ENCODE measurements at places on chromosomes 3 and 15.

DNA sequence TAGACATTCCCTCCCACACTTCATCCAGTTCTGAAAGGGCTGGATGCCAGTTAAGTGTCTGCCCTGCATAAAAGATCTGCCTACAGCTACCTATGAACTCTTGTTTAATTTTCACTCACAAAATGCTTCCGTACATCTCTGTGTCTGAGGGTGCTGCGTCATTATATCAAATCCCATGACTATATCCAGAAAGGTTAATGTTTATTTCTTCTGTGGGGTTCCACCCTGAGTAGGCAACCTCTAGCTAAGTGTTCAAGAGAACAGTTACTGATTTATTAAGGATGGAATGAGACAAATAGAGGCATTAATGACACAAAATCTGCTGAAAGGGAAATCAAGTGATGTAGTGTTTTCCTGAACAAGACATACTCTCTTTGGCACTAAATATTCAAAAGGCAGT is 220.2 kb downstream of the MTHFS start:
- H3K4me1 ChIP-seq = no peaks in the 10 kb centered on the region
- H3K36me3 ChIP-seq = no peaks in the 10 kb centered on the region
- H3K4me3 ChIP-seq = no peak overlapping the region
- DNase-seq = no peak
- peaks cover 2% of the 10 kb centered on the region for H3K27me3 ChIP-seq

- no peaks in the 10 kb centered on the region for H3K27me3 ChIP-seq
- no peaks in the 10 kb centered on the region for H3K36me3 ChIP-seq
- DNase-seq = no peak
- H3K27ac ChIP-seq = no peak overlapping the region
Observed at GRCh38 chr15:36701336-36701735, 121.9 kb downstream of the CDIN1 start.

DNA sequence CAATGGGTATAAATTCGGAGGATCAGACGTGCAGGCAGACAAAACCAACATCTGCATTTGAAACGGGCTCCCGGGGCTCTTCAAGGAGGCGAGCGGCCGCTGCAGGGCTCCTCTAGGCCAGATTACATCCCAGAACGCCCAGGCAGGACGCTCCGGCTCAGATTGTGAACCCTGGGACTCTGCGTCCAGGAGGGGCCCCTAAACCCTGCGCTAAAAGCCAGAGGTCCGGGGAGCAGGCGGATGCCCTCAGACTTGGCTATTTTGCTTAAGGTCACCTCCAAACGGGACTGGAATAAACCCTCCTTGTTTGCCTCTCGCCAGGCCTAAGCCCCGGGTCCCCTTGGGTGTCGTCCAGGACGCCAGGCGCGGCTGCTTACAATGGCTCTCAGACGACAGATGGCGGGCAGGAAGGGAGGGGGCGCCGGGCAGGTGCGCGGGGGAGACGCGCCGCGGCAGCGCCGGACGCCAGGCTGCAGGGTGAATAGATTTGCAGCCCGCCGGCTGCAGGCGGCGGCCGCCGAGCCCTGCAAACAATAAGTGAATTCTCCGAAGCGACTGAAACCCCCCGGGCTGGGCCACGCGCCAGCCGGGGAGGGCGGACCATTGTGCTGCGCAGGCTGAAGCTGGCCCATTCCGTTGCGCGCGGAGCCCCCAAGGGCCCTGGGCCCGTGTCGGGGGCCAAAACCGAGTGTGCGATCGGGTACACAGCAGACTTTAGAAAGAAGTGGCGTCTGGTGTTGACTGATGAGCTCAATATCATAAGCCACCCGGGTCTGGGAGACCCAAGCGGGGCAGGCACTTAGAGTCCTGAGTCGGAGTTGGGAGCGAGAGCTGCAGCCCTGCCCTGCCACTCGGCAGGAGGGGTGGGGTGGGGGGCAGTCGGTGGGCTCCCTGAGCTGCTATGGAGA is 32.3 kb upstream of the AMOTL2 start:
- peaks cover 11% of the 10 kb centered on the region for H3K4me1 ChIP-seq
- no peak overlapping the region for H3K27ac ChIP-seq
- DNase-seq = no peak
- no peak overlapping the region for H3K4me3 ChIP-seq

DNA sequence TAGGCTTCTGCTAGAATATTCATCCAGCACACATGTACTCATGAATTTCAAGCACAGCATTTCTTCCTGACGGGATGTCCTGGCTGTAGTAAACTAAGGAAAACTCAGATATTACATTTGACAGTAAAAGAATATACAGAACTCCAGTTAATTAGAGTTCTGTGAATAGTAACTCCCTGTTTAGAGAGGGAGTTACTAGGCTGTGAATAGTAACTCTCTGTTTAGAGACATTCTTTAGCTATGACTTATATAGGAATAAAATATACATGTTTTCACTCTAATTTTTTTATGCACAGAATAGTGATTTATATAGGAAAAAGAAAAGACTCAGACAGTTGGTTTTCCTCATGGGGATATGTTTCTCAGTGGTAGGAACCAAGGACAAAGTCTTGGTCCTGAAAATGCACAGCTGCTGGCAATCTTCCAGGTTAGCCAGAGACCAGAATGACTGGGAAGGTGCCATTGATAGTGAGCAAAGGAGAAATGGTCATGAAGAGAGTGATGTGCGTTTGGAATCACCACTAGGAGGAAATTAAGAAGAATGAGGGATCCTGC is 480.7 kb upstream of the THBS1 start:
- no peaks in the 10 kb centered on the region for H3K4me1 ChIP-seq
- H3K27me3 ChIP-seq = no peaks in the 10 kb centered on the region
- no peaks in the 10 kb centered on the region for H3K36me3 ChIP-seq
- DNase-seq = no peak
- H3K4me3 ChIP-seq = no peak overlapping the region

DNA sequence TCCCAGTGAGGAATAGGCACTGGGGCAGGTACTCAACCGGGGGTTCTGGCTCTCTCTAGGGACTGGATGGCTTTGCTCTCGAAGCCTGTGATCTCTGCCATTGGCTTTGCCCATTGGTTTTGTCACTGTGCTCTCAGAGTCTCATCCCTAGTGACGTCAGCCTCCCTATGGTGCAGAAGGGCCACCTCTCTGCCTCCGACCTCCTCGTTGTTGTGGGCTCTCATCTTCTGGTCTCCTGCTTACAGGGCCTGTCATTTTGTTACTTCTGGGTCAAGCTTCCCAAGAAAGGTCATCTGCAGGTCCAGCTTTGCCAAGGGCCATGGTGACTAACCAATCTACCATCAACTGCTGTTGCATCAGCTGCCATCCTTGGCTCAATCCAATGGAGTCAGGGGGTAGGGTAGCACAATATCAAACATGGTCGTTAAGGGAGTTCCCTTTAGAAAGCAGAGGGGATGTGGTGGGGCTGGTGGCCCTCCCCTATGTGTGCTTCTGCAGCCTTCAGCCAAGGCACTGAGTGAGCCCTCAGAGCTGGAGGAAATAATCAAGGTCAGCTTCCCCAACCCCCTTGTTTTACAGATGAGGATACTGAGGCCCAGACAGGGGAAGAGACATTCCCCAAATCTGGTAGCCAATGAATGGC is 13.4 kb upstream of the RAD18 start:
- no peak overlapping the region for H3K4me3 ChIP-seq
- H3K4me1 ChIP-seq = no peaks in the 10 kb centered on the region
- no peak for DNase-seq

- H3K36me3 ChIP-seq = no peaks in the 10 kb centered on the region
- H3K4me1 ChIP-seq = no peaks in the 10 kb centered on the region
- H3K4me3 ChIP-seq = no peak overlapping the region
- no peak overlapping the region for H3K27ac ChIP-seq
- no peak for DNase-seq
- H3K27me3 ChIP-seq = no peaks in the 10 kb centered on the region
Observed at GRCh38 chr3:189548053-189548452, 83.1 kb upstream of the TP63 start.

GRCh38 chr3:81437683-81438082 is 323.8 kb downstream of the GBE1 start:
- no peaks in the 10 kb centered on the region for H3K4me1 ChIP-seq
- H3K36me3 ChIP-seq = no peaks in the 10 kb centered on the region
- no peaks in the 10 kb centered on the region for H3K27me3 ChIP-seq
- no peak overlapping the region for H3K27ac ChIP-seq
- no peak for DNase-seq

GRCh38 chr3:149646181-149646766 is 11.6 kb downstream of the WWTR1 start:
- no peak overlapping the region for H3K4me3 ChIP-seq
- H3K27me3 ChIP-seq = no peaks in the 10 kb centered on the region
- no peaks in the 10 kb centered on the region for H3K36me3 ChIP-seq
- H3K27ac ChIP-seq = no peak overlapping the region

GRCh38 chr15:59999612-60000112 is 4.4 kb upstream of the FOXB1 start:
- peaks cover 82% of the 10 kb centered on the region for H3K27me3 ChIP-seq
- no peak overlapping the region for H3K27ac ChIP-seq
- no peak overlapping the region for H3K4me3 ChIP-seq
- peaks cover 33% of the 10 kb centered on the region for H3K4me1 ChIP-seq

DNA sequence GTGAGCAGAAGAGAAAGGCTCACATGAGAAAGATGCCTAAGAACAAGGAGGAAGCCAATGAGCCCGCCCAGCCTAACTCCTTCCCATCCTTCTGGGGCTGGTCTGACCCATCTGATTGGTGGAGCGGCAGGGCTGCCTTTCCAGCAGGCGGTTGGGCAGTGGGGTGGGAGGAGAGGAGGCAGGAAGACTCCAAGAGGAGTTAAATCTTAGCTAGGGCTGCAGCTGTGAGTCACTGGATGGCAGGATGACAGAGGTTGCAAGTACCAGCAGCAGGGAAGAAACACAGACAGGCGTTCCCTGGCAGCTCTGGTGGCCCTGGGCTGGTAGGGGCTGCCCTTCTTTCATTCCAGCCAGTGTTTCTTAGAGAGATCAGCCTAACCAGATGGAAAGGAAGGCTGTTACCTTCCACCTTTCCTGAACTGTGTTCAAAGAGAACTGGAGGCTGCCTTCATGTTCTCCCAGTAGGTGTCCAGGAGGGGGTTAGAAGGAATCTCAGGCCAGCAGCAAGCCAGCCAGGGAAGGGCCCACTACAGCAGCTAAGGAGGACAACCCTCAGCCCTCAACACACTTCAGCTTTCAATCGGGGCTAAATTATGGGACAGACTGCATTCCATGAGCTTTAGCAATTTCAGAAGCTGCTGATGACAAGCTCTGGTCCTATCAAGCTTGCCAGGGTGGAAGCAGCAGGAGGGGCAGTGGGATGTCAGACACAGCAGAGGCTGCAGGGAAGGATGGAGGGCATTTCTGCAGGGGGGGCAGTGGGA is 50.3 kb downstream of the CHSY1 start:
- peak; percentile 57 for DNase-seq
- peaks cover 22% of the 10 kb centered on the region for H3K4me1 ChIP-seq
- peaks cover 11% of the 10 kb centered on the region for H3K36me3 ChIP-seq
- H3K4me3 ChIP-seq = no peak overlapping the region

DNA sequence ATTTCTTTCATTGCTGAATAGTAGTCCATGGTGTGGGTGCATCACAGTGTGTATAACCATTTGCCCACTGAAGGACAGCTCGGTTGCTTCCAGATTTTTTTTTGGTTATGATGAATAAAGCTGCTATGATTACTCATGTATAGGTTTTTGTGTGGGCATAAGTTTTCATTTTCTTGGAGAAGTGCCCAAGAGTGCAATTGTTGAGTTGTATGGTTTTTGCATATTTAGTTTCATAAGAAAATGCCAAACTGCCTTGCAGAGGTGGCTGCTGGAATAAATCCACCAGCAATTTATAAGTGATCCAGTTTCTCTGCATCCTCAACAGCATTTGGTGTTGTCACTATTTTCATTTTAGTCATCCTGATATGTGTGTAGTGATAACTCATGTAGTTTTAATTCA is 8.4 kb upstream of the SPESP1 start:
- H3K4me1 ChIP-seq = no peaks in the 10 kb centered on the region
- no peak overlapping the region for H3K27ac ChIP-seq
- no peaks in the 10 kb centered on the region for H3K36me3 ChIP-seq
- H3K27me3 ChIP-seq = no peaks in the 10 kb centered on the region

GRCh38 chr3:114446600-114446999 is 152.8 kb downstream of the TIGIT start:
- H3K36me3 ChIP-seq = no peaks in the 10 kb centered on the region
- no peaks in the 10 kb centered on the region for H3K27me3 ChIP-seq
- peaks cover 4% of the 10 kb centered on the region for H3K4me1 ChIP-seq
- no peak overlapping the region for H3K27ac ChIP-seq

All from common myeloid progenitor, CD34-positive (primary cell).